ENCODE measurements at places on chromosomes 3 and 15.
A peak's percentile ranks its signal among the peaks of the same experiment; 100 is the strongest.

GRCh38 chr15:58467722-58468423 lies 36.1 kb downstream of the LIPC start:
- no peak for DNase-seq

- no peak for DNase-seq
Measured at GRCh38 chr3:185292238-185292637, 38.4 kb upstream of the EHHADH start.

DNA sequence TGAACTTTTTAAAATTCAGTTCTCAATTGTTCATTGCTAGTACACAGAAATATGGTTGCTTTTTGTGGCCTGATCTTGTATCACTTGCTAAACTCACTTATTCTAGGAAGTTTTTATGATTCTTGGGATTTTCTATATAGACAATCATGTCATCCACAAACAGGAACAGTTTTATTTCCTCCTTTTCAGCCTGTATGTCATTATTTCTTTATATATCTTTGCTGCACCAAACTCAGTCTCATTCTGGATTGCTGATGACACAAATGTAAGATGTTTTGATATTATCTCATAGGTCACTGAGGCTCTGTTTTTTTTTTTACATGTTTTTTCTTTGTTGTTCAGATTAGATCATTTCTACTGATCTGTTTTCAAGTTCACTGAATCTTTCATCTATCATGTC lies 71.7 kb downstream of the TTBK2 start:
- no peak for DNase-seq

- no peak for DNase-seq
Measured at GRCh38 chr3:179324270-179324754, 1.5 kb downstream of the ZNF639 start.

- DNase-seq: peak; percentile 76
Measured at GRCh38 chr3:108125550-108126071, 34.8 kb upstream of the CD47 start.

GRCh38 chr15:31291048-31291578 lies 35.5 kb upstream of the KLF13 start:
- no peak for DNase-seq

GRCh38 chr15:65069179-65069578 lies 1.4 kb upstream of the RASL12 start:
- no peak for DNase-seq

- DNase-seq: no peak
Measured at GRCh38 chr15:43329217-43329959, 985 bp downstream of the LCMT2 start.

DNA sequence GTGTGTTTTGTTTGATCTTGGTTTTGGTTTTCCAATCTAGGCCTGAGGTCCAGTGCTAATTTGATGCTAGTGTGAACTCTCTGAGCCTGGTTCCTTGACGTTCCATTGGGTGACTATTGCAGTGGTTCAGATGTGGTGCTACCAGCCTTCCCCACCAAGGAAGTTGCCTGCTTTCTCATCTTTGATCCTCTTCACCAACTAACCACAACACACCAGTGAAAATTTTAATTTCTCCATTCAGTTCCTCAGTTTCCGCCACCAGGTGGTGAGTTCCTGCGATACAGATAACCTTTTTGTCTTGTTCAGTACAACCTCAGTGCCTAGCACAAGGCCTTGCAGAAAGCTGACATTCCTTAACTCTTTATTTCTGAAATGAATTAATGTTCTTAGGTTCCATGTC lies 337.4 kb upstream of the TPRG1 start:
- DNase-seq: no peak

DNA sequence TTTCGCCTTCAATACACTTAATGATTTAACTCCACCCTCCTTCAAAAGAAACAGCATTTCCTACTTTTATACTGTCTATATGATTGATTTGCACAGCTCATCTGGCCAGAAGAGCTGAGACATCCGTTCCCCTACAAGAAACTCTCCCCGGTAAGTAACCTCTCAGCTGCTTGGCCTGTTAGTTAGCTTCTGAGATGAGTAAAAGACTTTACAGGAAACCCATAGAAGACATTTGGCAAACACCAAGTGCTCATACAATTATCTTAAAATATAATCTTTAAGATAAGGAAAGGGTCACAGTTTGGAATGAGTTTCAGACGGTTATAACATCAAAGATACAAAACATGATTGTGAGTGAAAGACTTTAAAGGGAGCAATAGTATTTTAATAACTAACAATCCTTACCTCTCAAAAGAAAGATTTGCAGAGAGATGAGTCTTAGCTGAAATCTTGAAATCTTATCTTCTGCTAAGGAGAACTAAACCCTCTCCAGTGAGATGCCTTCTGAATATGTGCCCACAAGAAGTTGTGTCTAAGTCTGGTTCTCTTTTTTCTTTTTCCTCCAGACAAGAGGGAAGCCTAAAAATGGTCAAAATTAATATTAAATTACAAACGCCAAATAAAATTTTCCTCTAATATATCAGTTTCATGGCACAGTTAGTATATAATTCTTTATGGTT lies at the start of gene CCR5:
TSS of gene CCR5 (plus strand) at position 108 of the 680 bp plus-strand sequence. CDS start 1,957 bp downstream, outside the sequence.
- DNase-seq: no peak

GRCh38 chr3:128174675-128175590 lies 21.7 kb downstream of the EEFSEC start:
- DNase-seq: no peak

- DNase-seq: no peak
Measured at GRCh38 chr15:71341811-71342550, 226.7 kb downstream of the THSD4 start.

GRCh38 chr3:62187022-62187431 lies 186.3 kb downstream of the FEZF2 start:
- DNase-seq: no peak

DNA sequence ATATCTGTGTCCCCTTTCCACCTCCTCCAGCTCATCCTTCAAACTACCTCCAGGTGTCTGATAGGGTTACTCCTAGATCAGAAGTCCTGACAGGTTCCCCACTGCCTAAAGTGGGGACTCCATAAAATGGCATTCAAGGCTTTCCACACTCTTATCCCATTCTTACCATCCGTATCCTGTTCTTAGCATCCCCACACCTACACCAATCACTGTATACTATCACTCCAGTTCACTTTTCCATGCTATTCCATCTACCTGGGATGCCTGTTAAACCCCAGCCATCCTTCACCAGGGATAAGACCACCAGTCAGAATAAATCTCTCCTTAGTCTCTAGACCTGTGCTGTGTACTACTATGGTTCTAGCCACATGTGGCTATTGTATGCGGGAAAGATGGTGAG lies 19.1 kb downstream of the SSR3 start:
- DNase-seq: no peak

DNA sequence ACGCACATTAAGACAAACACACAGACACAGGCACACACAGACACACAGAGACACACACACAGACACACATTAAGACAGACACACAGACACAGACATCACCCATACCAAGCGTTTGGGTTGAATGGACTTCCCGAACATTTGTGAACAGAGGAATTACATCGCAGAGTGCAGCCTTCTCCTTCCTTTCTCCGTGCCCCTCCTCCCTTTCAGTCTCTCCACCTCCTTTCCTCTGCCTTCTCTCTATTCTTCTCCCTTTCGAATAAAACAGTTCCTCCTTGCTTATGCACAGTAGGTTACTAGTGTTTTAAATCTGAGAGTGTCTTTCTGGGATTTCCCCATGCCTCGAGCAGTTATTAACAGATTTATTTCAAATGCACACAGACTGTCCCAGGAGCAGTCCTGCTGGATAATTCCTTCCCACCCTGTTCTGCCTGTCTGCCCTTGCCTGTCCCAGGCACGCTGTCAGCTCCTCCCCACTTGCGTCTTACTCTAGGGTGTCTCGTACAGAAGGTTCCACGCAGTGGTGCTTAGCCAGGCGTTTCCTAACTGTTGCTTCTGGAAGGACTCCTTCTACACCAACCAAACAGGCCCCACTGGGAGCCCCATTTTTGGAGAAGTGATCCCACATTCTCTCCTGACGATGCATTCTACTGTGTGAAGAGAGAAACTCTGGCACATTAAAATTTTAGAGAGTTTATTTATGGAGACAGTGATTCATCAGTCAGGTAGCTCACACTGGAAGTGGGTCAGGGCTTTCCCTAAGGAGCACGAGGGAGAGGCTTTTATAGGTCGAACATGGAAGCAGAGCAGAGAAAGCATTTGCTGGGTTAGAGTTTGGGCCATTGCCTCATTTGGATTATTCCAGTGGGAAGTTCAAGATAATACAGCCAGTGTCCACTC lies 163.8 kb downstream of the SV2B start:
- no peak for DNase-seq

DNA sequence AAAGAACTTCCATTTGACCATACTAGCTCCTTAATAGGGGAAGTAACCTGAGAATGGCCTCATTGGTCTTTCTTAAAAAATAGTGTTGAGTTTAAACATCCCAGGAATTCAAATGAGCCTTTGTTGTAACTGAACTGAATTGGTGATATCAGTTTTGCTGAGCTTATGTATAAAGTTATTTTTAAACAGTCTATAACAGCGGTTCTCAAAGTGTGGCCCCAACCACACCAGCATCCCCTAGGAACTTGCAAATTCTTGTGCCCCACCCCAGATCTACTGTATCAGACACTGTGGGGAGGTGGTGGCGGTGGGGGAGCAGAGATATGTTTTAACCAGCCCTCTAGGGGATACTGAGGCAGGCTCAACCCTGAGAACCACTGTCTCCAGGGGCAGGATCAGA lies 57.0 kb downstream of the LMCD1 start:
- DNase-seq: no peak

DNA sequence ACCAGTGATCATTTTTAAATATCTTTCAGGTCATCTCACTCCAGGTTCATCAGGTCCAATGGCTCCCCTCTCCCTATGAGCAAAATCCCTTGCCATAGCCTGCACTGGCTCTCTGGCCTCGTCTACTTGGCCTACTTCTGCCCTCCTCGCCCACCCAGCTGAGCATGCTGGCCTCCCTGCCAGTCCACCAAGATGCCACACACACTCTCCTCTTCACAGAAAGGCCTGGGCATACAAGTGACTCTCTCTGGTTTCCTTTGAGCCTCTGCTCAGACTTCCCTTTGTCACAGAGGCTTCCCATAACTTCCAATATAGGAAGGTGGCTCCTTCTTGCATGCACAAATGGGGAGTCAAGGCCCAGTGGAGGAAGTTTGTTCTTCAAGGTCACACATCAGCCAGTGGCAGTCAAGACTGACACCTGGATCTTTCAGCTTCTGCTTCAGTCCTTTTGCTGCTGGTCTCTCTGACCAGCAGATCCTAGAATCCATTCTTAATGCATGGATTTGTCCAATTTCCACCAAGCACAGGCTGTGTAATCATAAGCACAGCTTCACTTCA lies 223.2 kb upstream of the HES1 start:
- no peak for DNase-seq

- no peak for DNase-seq
Measured at GRCh38 chr3:15667484-15667883, 65.9 kb downstream of the BTD start.

DNA sequence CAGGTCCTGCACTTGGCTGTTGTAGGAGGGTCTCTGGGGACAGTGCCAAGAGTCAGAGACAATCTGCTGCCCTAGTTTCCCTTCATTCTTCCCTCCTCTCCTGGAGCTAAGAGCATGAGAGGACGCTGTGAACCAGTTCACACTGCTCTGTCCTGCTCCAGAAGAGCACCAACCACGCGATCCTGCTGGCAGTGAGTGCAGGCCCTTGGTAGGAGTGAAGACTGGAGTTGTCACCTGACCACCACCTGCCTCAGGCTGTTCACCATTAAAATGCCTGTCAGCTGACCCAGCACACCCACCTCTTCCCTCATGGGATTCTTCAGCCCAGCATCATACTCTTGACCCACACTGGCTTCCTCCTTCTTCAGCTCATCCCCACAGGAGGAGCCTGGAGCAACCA lies 2.9 kb downstream of the TM6SF1 start:
- no peak for DNase-seq

DNA sequence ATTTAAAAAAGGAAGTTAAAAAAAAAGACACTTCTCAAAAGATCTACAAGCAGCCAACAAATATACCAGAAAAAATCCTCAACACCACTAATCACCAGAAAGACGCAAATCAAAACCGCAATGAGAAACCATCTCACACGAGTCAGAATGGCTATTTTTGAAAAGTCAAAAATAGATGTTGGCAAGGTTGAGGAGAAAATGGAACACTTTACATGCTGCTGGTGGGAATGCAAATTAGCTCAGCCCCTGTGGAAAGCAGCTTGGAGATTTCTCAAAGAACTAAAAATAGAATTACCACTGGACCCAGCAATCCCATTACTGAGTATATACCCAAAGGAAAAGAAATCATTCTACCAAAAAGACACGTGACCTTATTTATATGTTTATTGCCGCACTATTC lies 574.7 kb upstream of the ADAMTS9 start:
- DNase-seq: no peak

DNA sequence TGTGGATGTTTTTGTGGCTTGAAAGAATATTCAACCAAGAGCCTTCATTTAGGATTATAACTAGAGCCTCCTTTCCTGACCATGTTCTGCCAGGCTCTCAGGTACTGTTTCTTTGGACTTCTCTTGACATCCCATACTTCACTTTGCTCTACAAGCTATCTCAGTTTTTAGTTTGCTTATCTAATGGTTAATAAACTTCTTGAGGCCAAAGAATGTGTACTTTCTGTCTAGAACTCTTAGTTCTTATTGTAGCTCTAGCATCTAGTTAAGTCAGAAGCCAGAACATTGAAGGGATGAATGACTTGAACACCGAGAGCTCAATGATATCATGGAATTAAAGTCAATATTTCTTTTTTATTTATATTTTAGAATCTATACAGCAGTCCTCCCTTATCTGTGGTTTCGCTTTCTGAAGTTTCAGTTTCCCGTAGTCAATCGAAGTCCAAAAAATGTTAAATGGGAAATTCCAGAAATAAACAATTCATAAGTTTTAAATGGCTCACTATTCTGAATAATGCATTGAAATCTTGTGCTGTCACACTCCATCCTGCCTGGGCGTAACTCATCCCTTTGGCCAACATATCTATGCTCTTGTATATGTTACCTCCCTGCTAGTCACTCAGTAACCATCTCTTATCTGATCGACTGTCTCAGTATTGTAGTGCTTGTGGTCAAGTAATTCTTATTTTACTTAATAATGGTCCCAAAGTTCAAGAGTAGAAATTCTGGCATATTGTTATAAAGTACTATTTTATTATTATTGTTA lies 368.6 kb upstream of the RBMS3 start:
- no peak for DNase-seq

GRCh38 chr3:145144361-145144760 lies 1016.6 kb downstream of the PLOD2 start:
- DNase-seq: no peak
